Right renal cortex interstitium (tissue), 3 donors: ENCODE measurements at places on chromosomes 16 and 17. TPM values are rescaled to one million over a fixed set of nuclear protein-coding genes. Genes with fewer than 3 reads are reported as not detected.

DNA sequence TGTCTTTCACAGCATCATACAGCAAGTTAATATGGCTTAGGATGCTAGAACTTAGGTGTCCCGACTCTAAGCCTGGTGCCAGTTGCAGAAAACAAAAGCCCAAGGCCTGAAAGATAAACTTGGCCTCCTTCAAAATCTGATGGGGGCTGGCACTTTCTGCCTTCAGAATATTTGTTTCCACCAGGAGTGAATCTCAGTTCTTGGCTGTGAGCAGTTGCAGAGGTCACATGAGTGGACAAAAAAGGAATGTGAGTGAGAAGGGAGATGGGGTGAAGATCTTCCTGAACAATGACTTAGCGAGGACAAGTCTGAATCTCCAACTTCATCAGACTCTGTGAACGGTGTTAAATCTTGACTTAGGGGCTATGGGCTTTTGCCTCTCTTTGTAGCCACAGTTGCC, 46.6 kb downstream of the HOXB1 start:
- DNase-seq = no peak

DNA sequence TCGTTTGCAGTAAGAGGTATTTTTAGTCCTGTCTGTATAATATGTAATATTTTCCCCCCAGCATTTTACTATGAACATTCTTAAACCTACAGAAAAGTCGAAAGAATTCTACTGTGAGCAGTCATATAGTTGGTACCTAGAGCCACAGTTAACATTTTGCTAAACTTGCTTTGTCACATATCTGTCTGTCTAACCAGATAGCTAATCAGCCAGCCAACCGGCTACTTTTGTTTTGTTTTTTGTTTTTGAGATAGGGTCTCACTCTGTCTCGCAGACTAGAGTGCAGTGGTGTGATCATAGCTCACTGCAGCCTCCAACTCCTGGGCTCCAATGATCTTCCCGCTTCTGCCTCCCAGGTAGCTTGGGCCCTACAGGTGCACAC, 73.3 kb downstream of the ABCC1 start:
- DNase-seq = no peak

Gene SMIM36
- polyA plus RNA-seq = not detected

Gene MYH13
- 0.26 TPM for polyA plus RNA-seq

- DNase-seq = no peak
Measured at GRCh38 chr16:26765087-26765486, 301.6 kb upstream of the C16orf82 start.

Gene CRISPLD2
- 7.6 TPM for polyA plus RNA-seq

Gene MT1A
- polyA plus RNA-seq = not detected

GRCh38 chr17:49850772-49851386, 3.0 kb upstream of the TAC4 start:
- DNase-seq = no peak

- DNase-seq = no peak
Measured at GRCh38 chr17:7132511-7133094, 18.0 kb upstream of the ASGR2 start.

Gene USP43
- polyA plus RNA-seq = 5.7 TPM

Gene USP31
- 5.7 TPM for polyA plus RNA-seq

DNA sequence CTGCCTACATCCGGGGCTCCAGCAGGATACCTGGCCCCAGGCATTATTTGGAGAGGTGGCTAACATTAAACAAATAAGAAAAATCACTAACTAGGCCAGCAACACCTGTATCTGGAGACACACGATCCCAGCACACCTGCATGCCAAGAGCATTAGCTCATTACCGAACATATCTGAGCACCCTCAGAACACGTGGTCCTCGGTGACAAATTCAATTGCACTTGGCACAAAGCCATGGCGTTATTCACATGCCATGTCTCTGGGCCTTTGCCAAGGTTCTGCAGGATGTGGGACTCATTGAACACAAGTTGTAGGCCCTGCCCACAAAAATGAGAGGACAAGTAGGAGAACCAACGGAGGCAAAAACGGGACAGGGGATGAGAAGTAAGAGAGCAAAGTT, 552.3 kb downstream of the TOX3 start:
- peak; percentile 47 for DNase-seq

DNA sequence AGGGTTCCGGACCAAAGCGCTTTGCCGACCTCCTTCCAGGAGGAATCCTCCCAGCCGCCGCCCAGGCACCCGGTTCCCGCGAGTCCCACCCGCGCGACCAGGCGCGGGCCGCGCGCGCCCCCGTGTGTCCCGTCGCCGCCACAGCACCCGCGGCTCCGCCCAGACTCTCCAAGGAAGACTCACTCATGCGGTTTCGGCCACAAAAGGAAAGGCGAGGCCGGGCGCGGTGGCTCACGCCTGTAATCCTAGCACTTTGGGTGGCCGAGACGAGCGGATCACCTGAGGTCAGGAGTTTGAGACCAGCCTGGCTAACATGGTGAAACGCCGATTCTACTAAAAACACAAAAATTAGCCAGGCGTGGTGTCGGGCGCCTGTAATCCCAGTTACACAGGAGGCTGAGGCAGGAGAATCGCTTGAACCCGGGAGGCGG, 3.5 kb upstream of the PKMYT1 start:
- DNase-seq = no peak

- no peak for DNase-seq
Measured at GRCh38 chr17:8679126-8679525, 48.6 kb upstream of the MYH10 start.

- no peak for DNase-seq
Measured at GRCh38 chr17:20284022-20284421, 183.3 kb downstream of the LGALS9B start.

Gene CRYM
- polyA plus RNA-seq = 9.8 TPM

Gene C16orf46
- polyA plus RNA-seq = 1.6 TPM

GRCh38 chr16:53209429-53209828, 154.6 kb downstream of the CHD9 start:
- no peak for DNase-seq

DNA sequence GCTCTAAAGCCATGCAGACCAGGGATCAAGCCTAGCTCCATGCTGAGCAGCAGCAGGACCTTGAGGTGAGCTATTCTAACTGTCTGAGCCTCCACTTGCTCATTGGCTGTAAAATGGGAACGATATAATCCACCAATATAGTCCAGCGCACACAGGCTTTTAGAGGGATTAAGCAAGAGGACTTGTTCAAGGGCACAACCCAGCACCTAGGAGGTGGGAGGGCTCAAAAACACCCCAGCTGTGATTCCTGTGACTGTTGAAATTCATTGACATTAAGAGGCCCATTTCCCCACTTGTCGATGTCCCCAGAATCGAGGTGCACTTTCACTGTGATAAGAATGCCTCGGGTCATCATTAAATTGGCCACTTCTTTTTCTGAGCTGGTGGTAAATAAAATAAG, 4.1 kb downstream of the USH1G start:
- DNase-seq = no peak

GRCh38 chr17:29567554-29568330, 759 bp upstream of the TP53I13 start:
- no peak for DNase-seq

Gene TNFRSF13B
- not detected for polyA plus RNA-seq

DNA sequence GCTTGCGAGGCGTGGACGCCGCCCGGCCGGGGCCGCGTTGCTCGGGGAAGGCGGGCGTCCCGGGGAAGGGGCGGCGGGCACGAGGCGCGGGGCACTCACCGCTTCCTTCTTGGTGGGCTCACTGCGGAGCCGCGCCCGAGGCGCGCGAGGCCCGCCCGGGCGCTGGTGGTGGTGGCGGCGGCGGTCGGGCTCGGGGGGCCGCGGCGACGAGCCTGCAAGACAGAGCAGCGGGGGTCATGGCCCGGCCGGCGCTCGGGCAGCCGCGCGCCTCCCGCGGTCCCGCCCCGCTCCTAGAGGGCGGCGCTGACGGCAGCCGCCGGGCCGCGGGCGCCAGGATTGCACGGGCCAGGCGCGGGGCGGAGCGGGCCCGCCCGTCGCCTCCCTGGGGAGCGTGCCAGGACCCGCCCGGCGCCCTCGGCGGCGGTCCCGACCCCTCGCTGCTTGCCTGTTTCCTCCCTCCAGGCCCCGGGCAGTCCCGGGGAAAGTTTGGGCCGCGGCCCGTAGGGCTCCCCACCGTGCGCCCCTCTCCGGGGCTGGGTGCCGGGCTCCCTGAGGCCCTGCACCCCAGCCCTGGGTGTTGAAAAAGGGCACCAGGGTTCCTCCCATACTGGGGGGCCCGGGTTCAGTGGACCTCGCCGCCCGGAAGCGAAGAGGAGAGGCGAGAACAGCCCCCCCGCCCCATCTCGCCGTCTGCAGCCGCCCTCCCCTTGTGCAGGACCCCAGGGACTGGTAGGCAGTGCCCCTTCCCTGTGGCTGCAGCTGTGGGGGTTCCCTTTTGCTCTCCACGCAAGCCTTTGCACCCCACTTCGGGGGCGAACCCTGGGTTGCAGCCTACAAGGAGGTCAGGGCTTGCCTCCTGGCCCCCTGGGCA, at the start of gene C16orf74:
C16orf74 (minus strand) TSS at position 270 of the 871 bp plus-strand sequence. CDS start 15,879 bp downstream, outside the sequence.
- DNase-seq = no peak

Gene KRT14
- 0.28 TPM for polyA plus RNA-seq

Gene LRRC75A
- 4.6 TPM for polyA plus RNA-seq

Gene ANKRD40
- polyA plus RNA-seq = 47.2 TPM

DNA sequence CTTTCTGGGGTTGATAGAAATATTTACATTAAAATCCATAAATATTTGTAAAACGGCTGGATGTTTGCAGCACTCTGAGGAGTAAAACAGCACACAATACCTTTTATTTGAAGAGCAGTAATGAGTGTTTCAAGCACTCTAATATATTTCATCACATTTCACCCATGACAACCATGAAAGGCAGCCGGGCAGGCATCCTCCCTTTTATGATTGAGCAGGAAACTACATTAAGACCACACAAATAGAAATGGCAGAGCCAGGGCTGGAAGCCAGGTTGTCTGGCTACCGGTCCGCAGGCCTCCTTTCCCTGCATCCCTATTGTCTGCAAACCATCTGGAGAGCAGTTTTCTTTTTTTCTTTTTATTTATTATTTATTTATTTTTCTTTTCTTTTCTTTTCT, 23.1 kb upstream of the GPRC5C start:
- no peak for DNase-seq

- DNase-seq = no peak
Measured at GRCh38 chr17:72699545-72699944, 392.9 kb downstream of the SLC39A11 start.

DNA sequence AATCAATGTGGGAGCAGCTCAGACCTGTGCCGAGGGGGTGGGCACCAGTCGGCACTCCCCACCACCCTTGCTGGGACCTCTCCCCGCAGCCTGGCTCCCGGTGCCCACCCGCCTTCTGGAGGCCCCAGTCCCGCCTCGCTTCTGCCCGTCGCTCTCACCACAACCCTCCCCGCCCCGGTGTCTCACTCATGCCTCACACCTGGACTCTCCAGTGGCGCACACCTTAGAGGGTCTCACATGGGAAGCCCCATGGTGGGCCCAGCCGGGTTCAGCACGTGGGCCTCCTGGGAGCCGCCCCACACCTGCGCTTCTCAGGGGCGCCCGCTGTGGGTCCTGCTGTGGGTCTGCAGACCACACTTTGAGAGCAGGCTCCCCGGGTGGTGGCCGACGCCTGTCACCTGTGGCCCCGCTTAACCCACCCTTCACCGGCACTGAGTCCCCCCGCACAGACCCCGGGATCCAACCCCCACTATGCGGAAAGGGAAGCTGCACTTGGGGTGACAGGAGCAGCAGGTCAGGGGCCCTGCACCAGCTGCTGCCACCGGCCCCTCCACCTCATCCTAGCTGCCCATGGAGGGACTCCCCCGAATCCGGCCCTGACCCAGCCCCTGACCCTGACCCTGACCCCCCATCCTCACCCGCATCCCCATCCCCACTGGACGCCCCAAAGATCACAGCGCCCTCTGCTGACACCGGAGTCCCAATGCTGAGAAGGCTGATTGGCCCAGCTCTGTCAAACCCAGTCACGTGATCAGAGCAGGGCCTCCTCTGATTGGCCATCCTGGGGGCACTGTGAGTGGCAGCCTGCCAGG, 27.4 kb upstream of the SLC38A10 start:
- no peak for DNase-seq
